Peyer's patch (tissue), 4 donors: ENCODE measurements at places on chromosomes 7 and 10. TPM values are rescaled to one million over a fixed set of nuclear protein-coding genes. Genes with fewer than 3 reads are reported as not detected.

- DNase-seq = no peak
Observed at GRCh38 chr7:81367326-81367931, 402.4 kb downstream of the HGF start.

GRCh38 chr10:111968647-111969046 is 214.9 kb downstream of the GPAM start:
- no peak for DNase-seq

- DNase-seq = no peak
Observed at GRCh38 chr10:109089779-109090178, 833.5 kb downstream of the XPNPEP1 start.

DNA sequence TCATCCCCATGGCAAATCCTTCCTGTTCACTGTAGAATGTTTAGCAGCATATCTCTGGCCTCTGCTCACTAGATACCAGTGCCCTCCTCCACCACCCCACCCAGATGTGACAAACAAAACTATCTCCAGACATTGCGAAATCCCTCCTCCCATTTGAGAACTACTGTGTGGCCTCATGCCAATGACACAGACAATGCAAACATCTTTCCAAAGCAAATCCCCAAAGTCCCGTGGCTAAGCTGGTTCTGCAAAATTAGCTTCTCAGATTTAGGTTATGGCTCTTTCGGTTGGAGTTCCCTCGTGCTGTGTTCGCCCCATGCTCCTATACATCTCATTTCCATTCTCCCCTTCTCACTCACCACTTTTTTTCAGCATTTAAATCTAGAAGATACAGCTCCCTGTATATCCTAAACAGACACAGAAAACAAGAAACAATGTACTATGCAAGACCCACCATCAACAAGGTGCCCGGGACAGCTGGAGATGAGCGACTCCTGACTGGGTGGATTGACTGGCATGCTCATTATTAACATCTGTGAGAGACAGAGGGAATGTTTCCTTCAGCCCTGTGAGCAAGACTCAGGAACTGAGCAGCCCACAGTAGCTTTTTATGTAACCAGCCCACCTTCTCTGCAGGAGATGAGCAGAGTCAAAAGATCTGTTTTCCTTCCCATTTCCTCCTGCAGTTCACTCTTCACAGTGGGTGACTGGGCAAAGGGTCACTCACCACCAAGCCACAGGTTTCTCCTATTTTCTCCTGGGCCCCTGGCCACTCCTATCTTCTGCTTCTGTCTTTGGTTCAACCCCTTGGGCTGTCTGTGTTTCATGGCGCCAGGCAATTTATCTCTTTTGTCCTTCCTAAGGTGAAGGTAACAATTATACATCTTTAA is 225.7 kb upstream of the AOAH start:
- no peak for DNase-seq

DNA sequence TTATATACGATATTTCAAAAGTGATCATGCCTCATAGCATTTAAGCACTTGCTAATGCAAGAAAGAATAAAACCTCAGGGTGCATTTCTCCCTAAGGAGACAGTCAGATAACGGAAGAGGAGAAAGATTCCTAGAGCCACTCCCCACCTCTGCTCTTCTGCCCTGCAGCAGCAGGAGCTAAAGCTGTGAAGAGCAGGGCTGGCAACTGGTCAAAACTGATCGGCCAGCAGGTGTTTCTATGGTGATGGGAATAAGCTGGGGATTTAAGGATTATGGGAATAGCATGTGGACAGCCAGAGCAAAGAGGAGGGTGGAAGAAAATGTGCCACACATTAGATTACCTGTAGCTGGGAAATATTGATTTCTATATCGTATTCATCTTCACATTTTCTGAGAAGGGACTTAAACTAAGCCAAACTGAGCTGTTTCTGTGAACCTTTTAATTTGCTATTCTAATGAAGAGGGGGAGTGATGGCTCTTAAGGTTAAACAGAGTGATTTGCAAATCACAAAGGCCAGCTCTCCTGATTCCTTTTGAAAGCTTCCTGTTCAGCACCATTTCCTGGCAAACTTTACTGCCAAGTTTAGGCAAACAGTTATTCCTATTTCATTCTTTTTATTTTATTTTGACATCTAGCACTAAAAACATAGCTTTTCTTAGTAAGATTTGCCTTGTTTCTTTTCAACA is 268.9 kb upstream of the PFKP start:
- no peak for DNase-seq

DNA sequence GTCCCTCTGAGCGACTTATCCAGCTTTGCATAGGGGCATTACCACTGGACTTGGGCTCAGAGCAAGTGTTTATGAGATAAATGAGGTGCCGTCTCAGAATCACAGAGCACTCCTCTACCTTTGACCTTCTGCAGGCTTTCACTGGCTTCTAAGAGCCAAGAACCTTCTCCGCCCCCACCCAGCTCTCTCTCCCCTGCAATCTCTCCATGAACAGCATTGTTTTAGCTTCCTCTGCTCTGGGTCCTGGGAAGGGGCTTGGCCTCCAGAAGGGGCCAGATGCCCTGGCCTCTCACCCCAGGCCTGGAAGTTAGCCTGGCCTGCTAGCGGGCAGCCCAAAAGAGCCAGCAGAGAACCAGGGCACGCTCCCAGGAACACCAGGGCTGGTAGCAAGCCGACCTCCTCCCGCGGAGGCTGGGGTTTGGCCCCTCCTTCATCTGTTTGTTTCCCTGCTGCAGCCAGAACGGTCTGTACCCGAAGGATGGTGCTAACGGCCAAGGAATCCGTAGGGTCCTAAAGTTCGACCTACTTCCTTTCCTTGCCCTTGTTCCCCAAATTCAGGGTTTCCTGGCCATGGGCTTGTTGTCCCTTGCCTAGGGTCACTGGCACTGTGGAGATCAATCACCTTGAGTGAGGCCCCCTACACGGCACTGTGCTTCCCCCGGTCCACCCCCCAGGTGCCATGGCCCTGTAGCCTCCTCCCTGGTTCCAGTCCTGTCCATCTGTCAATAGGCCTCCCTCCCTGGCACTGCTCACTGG is 18.7 kb upstream of the DDIT4 start:
- DNase-seq = peak; percentile 91

DNA sequence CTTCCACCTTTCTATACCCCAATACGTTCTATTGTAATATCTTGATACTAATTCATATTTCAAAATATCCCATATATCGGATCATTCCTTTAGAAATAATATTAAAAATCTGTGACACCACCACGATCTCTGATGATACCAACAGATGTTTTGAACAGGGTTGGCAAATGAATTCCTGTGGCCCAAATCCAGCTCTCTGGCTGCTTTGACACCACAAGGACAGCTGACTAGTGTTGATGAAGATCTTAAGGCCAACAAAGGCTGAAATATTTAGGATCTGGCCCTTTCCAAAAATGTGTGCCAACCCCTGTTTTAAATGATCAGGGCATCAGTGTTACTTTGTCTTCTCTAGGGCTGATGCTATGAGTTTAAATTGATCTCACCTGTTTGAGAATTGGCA is 380.7 kb upstream of the PFKP start:
- DNase-seq = no peak

- no peak for DNase-seq
Observed at GRCh38 chr10:58013406-58013805, 254.3 kb downstream of the IPMK start.

DNA sequence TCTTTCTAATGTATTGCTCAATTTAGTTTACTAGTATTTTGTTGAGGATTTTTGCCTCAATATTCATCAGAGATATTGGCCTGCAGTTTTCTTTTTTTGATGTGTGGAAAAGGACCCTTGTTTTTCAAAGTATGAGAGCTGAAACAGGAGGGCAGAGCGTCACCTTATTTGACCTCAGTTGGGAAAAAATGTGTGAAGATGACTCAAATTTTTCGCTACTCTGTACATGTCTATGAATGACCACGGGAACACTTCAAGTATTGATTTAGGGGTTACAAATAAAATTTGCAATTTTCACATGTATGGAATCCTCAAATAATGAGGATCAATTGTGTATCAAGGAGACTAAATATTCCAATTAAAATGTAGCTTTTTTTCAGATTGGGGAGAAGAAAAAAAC is 103.1 kb downstream of the ZFAND4 start:
- no peak for DNase-seq

- DNase-seq = no peak
Observed at GRCh38 chr7:95046494-95047240, 139.3 kb downstream of the PPP1R9A start.

DNA sequence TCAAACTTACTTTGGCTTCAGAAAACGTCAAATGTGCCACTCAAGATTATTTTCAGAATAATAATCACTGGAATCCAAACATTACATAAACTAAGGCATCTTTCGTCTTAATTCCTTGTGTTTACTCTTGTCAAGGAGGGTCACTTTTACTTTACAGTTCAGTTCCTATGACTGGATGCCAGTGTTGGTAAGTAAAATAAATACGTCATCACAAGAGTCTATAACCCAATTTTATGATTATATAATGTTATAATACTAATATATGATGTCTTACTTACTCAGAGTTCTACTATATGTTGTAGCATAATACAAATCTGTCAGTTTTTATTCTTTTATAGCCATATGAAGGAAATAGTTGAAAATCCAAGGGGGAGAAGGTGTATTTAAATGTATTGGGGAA is 123.8 kb downstream of the GPR85 start:
- no peak for DNase-seq

- no peak for DNase-seq
Observed at GRCh38 chr10:64101606-64102263, 580.5 kb downstream of the REEP3 start.

GRCh38 chr7:149819141-149819960 is 18.8 kb upstream of the ZNF862 start:
- peak; percentile 47 for DNase-seq

GRCh38 chr10:68171539-68172080 is 60.3 kb downstream of the ATOH7 start:
- no peak for DNase-seq

- no peak for DNase-seq
Observed at GRCh38 chr10:70853457-70853856, 34.9 kb downstream of the PCBD1 start.

GRCh38 chr10:116030576-116030975 is 242.4 kb downstream of the GFRA1 start:
- no peak for DNase-seq

DNA sequence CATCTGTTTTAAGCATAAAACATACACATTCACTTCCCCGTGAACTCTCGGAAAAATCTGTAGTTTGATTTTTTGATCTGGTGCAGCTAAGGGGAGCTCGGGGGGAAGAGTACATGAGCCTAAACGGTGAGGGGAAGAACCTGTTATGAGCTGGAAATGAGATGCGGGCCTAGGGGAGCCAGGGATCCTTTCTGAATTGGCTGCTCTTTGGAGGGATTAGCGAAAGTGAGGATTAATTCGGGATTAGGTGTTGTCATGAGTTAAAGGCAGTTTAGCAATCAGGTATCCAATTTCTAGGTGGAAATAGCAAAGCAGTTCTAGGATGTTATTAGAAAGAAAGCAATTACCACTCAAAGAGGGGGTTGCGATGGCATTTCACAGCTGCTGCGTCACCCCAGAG is 51.1 kb upstream of the ADARB2 start:
- no peak for DNase-seq

DNA sequence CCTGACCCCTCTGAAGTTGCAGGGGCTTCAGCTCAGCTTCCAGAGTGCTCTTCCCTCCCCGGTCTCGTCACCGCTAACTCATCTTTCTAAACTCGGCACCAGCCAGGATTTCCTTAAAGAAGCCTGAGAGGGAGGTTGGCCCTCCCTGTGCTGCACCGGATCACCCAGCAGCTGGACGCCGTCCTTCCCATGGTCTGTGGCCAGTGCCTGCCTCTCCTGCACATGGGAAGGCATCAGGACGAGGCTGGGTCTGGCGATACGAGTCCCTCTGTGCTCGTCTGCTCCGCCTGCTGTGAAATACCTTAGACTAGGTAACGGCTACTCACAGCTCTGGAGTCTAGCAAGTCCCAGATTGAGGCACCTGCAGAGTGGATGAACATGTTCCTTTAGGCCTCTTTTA is 179.1 kb downstream of the ZMYND11 start:
- DNase-seq = no peak

DNA sequence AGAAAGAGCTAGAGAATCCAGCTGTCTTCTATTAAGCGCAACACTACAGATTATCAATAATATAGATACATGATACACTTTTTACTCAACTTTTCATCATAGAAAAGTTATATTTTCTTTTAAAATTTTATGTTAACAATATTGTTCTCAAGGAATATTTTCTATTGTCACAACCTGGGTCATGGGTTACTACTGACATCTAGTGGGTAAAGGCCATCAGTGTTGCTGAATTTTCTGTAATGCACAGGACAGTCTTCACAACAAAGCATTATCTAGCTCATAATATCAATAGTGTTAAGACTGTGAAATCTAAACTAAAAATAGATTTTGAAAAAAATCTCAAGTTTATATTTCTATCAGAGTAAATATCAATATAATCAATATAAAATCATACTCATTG is 209.8 kb downstream of the ZNF33B start:
- no peak for DNase-seq

DNA sequence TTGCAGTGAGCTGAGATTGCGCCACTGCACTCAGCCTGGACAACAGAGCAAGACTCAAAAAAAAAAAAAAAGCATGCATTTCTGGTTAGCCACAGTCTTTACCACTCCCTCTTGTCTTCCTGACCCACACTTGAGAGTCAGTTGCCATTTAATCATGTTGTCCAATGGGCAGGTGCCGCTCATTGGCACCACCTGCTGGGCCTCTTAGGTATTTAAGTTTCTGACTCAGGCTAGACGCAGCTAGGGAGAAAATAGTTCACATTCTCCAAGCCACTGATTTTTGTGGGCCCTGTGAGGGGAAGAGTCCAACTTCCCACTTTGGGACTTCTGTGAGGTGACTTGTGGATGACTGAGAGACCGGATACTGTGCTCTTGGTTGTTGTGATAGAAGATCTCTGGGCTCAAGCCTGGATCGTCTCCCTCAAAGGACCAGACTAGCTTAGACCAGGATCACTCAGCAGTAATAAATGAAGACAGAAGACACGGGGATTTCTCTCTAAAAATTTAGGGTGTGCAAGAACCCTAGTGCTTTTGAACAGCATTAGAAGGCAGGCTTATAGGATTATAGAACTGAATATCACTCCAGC is 26.8 kb upstream of the SORCS3 start:
- no peak for DNase-seq

DNA sequence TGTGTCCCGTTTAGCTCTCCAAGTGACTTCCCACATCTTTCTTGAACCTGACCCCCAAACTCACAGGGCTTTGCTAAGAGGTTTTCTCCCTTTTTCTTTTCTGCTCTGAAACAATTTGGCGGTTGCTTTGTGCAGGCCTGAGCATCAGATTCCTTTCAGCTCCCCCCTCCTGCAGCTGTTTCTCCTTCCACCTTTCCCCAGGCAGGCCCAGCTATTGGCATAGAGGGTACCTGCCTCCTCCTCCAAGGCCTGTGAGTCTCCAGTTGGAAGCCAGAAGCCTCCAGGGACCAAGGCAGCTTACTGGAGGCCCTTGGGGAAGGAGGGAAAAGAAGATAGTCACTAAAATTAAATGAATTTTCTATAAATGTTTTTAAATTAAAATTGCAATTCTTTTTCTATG is 7.7 kb downstream of the VAX1 start:
- no peak for DNase-seq

The NOC3L gene
- total RNA-seq = 11.3 TPM

The CTAGE4 gene
- total RNA-seq = 20.0 TPM

The SPDYE2 gene
- not detected for total RNA-seq

The MUC12 gene
- 4.8 TPM for total RNA-seq

The FAM13C gene
- total RNA-seq = 8.6 TPM

The AKR1E2 gene
- 4.2 TPM for total RNA-seq

The NMT2 gene
- 25.7 TPM for total RNA-seq

The PAX4 gene
- total RNA-seq = 0.53 TPM

The AGBL3 gene
- total RNA-seq = 0.38 TPM
